AML-193 (cell line): ENCODE measurements at places on chromosomes 6 and 20.

GRCh38 chr6:142913511-142914047 lies 31.4 kb downstream of the HIVEP2 start:
- DNase-seq, result no peak

DNA sequence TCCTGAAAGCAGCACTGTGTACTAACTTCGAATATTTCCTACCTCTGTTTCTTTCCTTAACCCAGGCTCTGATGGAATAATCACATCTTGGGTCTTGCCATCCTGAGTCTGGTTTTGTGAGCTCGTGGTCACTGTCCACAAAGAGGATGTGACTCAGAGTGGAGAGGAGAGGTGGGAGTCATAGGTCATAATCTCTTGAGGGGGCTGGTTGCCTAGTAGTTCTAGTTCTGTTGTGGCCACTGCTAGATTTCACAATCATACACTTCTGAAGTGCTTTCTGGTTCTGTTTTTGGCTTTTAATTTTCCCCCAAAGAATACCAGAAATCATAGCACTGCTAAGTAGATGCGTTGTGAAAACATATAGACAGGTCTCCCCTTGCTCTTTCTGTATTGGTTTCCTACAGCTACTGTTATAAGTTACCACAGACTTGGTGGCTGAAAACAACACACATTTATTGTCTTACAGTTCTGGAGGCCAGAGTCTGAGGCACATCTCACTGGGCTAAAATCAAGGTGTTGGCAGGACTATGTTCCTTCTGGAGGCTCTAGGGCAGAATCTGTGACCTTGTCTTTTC lies 102.8 kb downstream of the NRSN1 start:
- DNase-seq, result peak; percentile 43

DNA sequence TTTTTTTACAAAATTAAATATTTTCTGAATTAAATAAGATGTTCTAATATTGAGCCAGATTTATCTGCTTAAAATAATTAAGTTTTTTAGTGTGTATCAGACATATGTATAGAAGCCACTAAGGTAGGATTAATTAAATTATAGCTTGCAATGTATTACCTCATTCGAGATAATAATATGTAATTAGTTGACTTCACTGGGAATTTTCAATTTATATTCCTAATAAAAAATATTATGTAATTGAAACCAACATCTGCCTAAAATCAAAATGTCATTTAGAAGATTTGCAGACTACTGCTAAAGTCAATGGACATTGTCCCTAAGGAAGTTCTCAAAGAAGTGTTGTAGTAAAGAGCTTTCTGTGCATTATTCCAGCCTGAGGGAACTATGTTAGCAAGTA lies 254.7 kb downstream of the EYS start:
- no peak for DNase-seq

GRCh38 chr6:168605964-168606363 lies 165.0 kb downstream of the SMOC2 start:
- no peak for DNase-seq

DNA sequence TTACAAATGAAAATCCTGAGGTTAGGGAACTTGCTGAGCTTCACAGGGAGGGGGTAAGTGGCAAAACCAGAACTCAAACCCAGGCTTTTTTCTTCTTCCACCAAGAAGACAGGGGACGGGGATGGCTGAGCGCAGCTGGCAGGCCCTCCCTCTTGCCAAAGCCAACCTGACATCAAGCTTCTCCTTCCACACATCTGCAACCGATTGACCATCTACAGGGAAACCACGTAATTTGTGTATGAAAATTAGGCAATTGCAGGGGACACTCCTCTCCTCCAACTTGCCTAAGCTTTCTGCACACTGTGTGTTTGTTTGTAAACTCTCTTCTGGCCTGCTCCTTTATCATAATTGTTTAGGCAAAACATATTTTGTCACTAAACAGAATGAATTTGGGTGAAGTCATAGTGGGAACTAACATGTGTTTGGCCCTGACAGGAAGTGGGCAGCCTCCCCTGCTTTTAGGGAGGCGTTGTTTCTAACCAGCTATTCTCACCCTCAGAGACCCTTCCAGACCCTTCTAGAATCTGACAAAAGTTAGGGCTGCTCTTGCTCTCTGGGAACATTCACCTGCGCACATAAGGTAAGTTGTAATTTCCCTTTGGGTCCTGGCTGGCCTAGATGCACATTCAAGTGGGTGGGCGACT lies 18.9 kb downstream of the ZNF831 start:
- peak; percentile 9 for DNase-seq

- no peak for DNase-seq
These were observed 219.0 kb downstream of the NKAIN2 start for GRCh38 chr6:124022641-124023040.

DNA sequence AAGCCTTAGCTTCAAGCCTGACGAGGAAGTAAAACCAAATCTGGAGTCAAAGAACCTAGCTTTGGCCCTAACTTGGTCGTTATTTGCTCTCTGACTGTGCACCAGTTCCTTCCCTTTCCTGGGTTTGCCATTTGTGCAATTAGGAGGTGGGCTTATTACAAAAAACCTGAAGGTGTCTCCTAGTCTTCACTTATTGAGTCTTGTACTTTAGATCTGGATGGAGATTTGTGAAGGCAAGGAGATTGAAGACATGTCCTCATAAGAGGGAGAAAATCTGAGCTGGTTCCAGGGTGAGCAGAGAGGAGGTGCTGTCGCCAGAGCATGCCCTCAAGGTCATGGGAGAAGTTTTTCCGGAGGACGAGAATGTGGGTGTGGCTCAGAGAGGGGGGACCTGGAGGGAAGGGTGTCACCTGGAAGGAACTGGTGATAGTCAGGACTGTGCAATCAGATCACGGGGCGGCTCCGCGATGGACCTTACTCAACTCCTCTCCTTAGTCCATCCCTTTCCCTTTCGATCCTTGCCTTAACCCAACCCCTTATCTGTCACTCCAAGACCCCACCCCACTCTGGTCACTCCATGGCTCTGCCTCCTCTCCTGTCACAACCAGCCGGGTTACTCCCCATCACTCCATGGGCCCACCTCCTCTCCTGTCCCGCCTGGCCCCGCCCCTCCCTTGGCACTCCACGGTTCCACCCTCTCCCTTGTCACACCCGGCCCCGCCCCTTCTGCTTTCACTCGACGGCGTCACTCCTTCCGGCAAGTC lies 588 bp upstream of the ACSS2 start:
- peak; percentile 97 for DNase-seq

GRCh38 chr20:11935212-11936154 lies 17.8 kb downstream of the BTBD3 start:
- no peak for DNase-seq

DNA sequence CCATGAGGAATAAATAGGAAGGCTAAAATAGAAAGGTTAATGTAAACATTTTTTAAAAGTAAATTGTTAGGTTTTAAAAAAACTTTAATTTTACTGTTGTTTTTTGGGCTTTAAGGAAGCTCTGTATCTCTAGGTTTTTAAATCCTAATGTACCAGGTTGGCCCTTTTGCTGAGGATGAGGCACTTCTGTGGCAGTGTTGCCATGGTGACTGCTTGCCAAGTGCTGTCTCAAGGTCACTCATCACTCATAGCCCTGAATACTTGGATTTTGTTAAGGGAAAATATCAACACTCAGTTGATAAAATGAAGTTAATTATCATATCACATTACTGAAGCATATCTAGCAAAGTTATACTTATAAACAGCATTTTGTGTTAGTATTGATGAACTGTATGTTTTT lies 50.2 kb downstream of the NCOA3 start:
- DNase-seq, result no peak

DNA sequence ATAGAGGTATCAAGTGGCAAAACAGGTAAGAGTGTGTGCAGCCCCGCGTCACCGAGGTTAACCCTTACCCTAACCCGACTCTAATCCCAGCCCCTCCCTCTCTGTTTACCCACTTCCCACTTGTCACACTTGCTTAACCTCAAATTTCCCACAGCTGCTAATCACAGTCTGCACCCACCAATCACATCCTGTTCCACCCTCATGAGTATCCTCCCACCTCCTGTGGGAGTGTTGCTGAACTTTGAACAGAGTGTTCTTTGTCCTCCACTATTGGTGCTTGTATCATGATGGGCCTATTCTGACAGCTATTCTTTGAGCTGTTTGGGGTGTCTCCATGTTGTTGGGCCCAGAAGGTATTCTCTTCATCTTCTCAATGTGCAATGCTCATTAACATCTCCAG lies 487.8 kb downstream of the PTPRT start:
- no peak for DNase-seq

- no peak for DNase-seq
These were observed 7.4 kb upstream of the LAMP5 start for GRCh38 chr20:9506964-9507369.

- DNase-seq, result no peak
These were observed 71.5 kb downstream of the HFE start for GRCh38 chr6:26158581-26159356.

GRCh38 chr20:58971429-58971828 lies 9.6 kb upstream of the NELFCD start:
- no peak for DNase-seq

DNA sequence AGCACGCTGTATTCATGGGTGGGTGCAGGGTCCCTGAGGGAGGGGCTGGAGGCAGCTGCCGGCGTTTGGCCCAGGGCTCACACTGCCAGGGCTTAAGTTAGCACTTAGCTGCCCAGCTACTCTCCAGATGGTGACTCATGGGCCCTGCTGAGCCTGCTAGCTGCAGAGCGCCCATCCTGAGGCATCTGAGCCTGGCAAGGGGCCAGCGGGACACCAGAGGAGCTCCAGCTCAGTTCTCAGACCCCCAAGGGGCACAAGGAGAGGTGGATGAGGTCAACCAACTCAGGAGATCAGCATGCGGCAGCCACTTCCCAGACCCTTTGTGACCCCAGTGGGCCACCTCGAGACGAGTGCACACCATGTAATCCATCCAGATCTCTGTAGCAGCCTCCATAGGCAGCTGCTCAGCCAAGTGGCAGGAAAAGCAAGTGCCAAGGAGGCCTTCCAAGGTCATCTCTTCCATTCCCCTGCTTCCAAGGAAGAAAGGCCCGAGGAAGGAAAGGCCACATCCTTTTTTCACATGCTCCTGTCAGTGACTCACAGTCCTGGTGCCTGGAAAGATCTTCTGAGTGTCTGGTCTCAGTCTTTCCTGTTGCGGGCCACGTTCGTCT lies 35.3 kb downstream of the FOXP4 start:
- DNase-seq, result no peak

- no peak for DNase-seq
These were observed 24.0 kb downstream of the PBOV1 start for GRCh38 chr6:138194287-138194686.

GRCh38 chr6:70527071-70527737 lies 39.5 kb upstream of the SDHAF4 start:
- DNase-seq, result no peak
